HepG2 (cell line): ENCODE measurements at places on chromosomes 4 and X. TPM values are rescaled to one million over a fixed set of nuclear protein-coding genes. Genes with fewer than 3 reads are reported as not detected.

- no peaks in the 10 kb centered on the region for H3K27me3 ChIP-seq
- no peak overlapping the region for H3K27ac ChIP-seq
- no peak for DNase-seq
Measured at GRCh38 chr4:138263247-138263816, 21.2 kb upstream of the SLC7A11 start.

DNA sequence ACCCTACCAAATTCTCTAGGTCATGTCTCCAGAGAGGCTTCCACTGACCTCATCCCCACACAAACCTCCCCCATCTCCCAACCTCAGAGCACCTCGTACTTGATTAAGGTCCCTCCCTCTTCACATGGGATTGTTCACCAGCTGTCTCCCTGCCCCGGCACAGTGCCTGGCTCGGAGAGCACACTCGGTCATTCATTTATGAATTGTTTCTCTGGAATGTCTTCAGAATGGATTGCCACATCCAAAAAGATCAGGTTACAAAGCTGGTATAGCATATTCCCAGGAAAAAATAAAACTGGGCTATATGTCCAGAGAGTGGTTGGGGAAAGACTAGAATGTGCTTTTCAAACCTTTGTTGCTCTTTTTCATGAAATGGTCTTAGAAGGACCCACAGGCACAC, 21.6 kb downstream of the JAKMIP1 start:
- H3K27me3 ChIP-seq: no peaks in the 10 kb centered on the region; the same call in 2 of the 3 replicates
- no peaks in the 10 kb centered on the region for H3K4me1 ChIP-seq
- H3K27ac ChIP-seq: no peak overlapping the region
- H3K4me3 ChIP-seq: no peak overlapping the region
- no peak for DNase-seq

- H3K27me3 ChIP-seq: no peaks in the 10 kb centered on the region; the same call in 1 of the 2 replicates
- H3K36me3 ChIP-seq: 0 out of 3 replicates have a peak, but pooled peaks cover 7% of the 10 kb centered on the region
- H3K4me3 ChIP-seq: no peak overlapping the region
Measured at GRCh38 chr4:94491322-94491721, 39.6 kb downstream of the PDLIM5 start.

GRCh38 chr4:16051132-16051531, 32.7 kb downstream of the PROM1 start:
- DNase-seq: no peak
- H3K36me3 ChIP-seq: no peaks in the 10 kb centered on the region
- H3K4me1 ChIP-seq: no peaks in the 10 kb centered on the region
- no peak overlapping the region for H3K4me3 ChIP-seq

DNA sequence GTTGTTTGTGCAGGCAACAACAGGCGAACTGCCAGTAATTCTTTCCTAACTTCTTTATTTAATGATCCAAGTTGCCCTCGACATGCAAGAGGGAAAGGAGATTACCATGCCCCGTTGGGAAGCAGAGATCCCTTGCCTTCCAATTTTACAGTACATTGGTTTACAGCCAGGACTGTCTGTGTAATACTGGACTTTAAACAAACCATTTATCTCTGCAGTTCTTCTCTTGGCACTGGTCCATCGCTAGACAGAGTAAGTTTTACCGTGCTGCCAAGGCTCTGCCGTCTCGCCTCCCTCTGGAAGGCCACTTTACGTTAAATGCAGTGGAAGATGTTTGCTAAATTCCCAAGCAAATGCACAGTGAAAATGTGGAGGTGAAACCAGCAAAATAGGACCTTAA, 660.3 kb upstream of the PRKX start:
- H3K36me3 ChIP-seq: no peaks in the 10 kb centered on the region
- no peak overlapping the region for H3K27ac ChIP-seq
- no peak overlapping the region for H3K4me3 ChIP-seq

- no peak overlapping the region for H3K27ac ChIP-seq
- no peak for DNase-seq
- H3K4me3 ChIP-seq: no peak overlapping the region
- 0 out of 3 replicates have a peak, but pooled peaks cover 3% of the 10 kb centered on the region for H3K27me3 ChIP-seq
- H3K4me1 ChIP-seq: no peaks in the 10 kb centered on the region
- no peaks in the 10 kb centered on the region for H3K36me3 ChIP-seq
Measured at GRCh38 chr4:84235126-84235944, 263.8 kb downstream of the NKX6-1 start.

DNA sequence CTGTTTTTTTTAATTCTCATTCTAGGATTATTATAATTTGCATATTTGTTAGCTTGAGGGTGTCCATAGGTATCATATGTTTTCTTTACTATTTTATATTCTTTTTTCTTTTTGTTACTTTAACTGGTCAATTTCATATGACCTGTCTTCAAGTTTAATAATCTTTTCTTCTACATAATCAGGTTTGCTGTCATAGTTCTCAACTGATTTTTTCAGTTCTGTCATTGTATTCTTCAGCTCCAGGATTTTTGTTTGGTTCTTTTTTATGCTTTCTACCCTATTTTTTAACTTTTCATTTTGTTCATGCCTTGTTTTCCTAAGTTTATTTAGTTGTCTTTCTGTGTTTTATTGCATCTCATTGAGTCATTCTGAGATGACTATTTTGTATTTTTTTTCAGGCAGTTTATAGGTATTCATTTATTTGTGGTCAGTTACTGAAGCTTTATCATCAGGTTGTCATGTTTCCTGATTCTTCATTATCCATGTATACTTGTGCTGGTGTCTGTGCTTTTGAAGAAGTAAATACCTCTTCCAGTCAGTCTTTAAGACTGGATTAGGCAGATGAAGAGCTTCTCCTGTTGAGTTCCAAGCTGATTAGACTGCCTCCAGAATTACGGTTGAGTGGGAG, 220.3 kb upstream of the VEGFC start:
- H3K36me3 ChIP-seq: no peaks in the 10 kb centered on the region
- no peaks in the 10 kb centered on the region for H3K4me1 ChIP-seq
- H3K27me3 ChIP-seq: no peaks in the 10 kb centered on the region
- DNase-seq: no peak
- no peak overlapping the region for H3K27ac ChIP-seq

The CENPVL2 gene
- total RNA-seq: not detected in 2 replicates

The ASB11 gene
- total RNA-seq: not detected in 2 replicates
